ENCODE measurements at places on chromosomes 5 and 9.

GRCh38 chr5:3220201-3220600 is 375.4 kb upstream of the IRX1 start:
- no peak for DNase-seq

DNA sequence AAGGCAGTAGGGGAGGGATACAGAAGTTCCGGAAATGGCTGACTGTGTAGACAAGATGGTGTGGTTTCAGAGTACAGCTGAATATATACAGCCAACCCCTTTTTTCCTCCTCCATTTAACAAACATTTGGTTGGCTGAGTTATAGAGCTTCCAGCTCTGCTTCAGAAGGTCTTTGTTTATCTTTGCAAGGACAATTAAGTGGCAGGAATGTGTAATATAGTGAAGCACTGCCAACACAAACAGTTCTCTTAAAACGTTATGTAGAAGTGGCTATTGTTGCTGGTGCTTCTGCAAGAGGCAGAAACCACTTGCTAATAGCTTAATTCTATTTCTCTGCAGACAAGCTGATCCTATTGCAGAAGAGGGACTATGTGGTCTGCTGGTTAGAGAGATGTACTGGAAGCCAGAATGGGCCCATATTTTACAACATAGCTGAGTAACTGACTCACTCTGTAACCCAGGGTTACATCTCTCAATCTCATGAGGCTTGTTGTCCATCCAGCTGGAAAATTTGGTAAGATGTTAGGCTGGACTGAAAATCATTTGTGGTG is 62.7 kb upstream of the OSMR start:
- no peak for DNase-seq

DNA sequence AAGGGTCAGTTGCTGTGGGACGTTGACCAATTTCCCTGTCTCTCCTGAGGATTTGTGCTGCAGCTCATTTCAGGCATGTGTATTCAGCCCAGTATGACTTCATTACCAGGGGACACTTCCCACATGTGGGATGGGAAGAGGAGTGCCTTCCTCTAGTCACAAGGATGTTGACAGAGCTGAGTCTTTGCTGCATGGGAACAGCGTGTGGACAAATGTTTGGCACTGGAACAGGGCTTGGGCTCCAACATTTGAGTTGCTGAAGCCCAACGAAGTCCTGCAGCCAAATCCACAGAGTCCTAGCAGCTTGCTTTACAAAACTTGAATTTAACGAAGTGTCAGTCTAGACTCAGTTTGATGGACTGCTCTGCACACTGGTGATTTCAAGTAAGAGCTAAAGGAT is 283.2 kb downstream of the SH3GL2 start:
- DNase-seq, result no peak

DNA sequence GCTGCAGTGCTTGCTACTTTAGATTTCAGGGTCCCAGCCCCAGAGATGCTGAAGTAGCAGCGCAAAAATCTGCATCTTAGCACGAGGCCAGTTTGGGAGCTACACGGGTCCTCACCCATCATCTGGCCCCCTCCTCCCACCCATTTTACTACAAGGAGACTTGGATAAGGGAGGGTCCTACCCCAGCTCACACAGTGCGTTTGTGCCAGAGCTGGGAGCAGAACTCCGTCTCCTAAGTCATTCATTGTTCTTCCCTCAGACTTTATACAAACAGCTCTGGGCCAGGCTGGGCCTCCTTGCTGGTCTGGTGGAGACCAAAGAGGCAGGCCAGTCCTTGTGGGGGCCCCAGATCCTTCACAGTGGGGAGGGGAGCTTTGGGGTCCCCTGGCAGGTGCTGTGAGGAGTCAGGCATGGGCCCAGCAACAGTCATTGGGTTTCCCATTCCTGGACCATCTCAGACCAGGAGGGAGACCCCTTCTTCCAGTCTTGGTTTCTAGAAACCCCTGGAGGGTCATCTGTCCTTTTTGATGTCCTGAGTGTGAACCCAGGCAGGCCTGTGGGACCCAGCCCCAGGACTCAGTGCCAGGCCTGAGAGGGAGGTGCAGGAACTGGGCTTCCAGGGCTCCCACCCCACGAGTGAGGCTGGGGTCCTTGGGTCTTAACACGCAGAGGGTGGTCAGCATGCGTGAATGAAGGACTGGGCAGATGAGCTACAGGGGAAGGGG is 2.3 kb upstream of the IL17B start:
- no peak for DNase-seq

- DNase-seq, result no peak
These were observed 1.1 kb upstream of the BNC2 start for GRCh38 chr9:16871336-16872151.

GRCh38 chr5:151243564-151243963 is 9.4 kb upstream of the GM2A start:
- no peak for DNase-seq

- no peak for DNase-seq
These were observed 202.4 kb upstream of the ZNF608 start for GRCh38 chr5:124948754-124949275.

GRCh38 chr9:115672477-115673316 is 480.9 kb upstream of the PAPPA start:
- DNase-seq, result no peak

DNA sequence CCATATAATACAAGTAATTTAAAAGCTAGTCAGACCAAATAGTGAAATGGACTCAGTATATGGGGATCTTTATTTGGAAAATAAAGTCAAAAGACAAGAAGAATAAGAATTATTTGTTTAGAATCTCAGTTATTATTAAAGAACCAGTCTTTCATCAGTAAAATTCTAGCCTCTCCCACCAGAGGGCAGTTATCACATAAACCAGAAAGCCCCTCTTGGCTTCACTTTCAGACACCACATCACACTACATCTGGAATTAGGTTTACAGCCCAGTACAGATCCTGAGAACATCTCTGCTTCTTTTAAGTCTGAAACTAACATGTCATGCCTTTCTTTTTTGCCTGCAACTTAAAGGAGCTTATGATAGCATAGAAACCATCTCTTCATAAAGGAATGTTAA is 12.2 kb upstream of the HSPB3 start:
- no peak for DNase-seq

GRCh38 chr9:88388886-88389605 is 802 bp downstream of the SPIN1 start:
- peak; percentile 77 for DNase-seq
